ENCODE measurements at places on chromosomes 11 and 22.

DNA sequence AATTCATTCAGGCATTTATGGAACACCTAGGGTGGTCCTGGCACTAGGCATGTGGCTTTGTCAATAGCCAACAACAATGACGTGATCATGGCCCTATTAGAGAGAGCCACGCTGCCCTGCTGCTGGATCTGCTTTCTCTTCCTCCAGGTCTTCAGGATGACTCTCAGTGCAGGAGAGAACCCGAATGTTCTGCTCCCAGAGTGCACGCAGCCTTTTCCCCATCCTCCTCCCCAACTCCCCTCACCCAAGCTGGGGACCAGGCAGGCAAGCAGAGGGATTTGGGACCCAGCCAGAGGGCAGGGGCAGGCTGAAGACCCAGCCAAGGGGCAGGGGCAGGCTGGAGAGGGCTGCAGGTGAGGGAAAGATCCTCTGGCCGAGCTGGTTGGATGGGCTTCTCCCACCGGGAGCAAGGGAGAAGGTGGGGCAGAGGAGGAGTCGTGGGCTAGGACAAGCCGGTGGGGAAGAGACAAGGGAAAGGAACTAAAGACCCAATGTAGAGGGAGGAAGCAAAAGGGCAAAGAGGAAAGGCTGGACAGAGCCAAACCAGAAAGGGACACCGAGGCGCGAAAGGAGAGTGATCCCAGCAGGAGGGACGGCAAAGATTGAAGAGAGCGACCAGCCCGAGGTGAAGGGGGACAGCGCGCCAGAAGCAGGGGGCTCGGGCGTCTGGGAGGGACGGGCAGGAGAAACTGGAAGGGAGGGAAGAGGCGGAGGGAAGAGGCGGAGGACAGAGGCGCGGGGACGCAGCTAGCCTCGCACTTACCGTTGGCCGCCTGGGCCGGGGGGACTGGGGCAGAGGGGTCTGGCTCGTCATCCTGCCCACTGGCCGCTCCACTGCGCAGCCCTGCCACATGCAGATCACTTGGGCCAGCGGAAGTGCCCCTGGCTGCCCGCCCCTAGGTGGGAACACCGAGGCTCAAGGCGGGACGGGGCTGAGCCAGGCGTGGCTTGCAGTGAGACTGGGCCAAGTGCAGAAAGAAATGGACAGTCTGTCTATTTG, at the start of gene KCTD14:
TSS of gene KCTD14 (minus strand) at position 880 of the 1,000 bp plus-strand sequence. CDS start at position 853, 27 bp downstream.
- DNase-seq = no peak

DNA sequence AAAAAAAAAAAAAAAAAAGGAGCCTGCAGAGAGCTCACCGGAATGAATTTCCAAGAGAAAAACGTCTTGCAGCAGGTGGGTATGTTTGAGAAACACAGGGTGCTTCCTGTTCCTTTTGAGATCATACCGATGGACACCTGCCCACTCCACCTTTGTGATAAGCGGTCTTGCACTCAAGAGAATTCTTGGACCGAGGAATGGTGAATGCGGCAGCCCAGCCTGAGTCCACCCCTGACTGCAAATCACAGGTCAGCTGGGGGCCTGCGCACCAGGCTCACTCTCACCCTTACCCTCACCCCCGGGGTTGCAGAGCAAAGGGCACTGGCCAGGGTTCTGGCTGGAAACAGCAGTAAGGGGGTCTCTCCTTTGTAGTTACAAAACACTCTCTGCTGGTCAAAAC, 16.8 kb upstream of the TEF start:
- no peak for DNase-seq

DNA sequence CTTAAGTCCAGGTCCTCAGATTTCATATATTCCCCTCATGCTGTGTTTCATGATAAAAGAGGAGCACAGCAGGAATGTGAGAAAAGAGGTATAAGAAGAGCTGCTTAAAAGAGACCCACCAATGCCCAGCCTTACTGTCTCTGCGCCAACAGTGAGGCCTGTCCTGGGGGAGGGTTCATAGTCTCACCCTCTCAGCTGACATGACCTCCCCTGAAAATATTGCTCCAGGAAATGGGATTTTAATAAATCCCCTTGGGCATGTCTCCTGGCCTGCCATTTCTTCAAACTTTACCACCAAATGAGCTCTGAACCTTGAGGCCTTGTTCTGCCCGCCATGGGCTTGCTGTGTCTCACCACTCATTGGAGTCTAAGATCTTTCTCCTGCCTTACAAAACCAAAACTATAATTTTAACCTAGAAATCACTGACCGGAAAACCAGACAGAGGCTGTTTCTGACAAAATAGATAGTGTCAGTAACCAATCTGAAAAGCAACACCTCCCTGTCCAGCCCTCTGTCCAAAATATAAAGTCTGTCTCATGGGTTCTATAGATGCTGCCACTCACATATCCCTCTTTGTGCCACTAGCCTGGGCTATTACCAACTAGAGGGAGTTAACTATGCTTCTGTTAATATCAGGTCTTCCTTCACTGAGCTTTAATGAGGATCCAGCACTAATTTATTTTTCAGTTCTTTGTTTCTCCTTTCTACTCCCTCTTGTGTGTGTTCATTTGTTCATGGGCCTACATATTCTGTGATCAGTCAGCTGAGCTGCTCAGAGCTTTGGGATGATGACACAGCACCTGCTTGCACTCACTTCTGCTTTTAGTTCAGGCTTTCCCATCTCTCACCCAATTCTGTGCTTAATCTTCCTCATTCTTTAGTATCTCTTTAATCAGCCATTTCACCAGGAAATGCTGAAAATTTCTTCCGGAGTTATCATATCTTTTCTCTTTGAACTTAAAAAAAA, at the start of gene OR2AG2:
TSS of gene OR2AG2 (minus strand) at position 51 of the 968 bp plus-strand sequence. CDS start 3,019 bp downstream, outside the sequence.
- no peak for DNase-seq

DNA sequence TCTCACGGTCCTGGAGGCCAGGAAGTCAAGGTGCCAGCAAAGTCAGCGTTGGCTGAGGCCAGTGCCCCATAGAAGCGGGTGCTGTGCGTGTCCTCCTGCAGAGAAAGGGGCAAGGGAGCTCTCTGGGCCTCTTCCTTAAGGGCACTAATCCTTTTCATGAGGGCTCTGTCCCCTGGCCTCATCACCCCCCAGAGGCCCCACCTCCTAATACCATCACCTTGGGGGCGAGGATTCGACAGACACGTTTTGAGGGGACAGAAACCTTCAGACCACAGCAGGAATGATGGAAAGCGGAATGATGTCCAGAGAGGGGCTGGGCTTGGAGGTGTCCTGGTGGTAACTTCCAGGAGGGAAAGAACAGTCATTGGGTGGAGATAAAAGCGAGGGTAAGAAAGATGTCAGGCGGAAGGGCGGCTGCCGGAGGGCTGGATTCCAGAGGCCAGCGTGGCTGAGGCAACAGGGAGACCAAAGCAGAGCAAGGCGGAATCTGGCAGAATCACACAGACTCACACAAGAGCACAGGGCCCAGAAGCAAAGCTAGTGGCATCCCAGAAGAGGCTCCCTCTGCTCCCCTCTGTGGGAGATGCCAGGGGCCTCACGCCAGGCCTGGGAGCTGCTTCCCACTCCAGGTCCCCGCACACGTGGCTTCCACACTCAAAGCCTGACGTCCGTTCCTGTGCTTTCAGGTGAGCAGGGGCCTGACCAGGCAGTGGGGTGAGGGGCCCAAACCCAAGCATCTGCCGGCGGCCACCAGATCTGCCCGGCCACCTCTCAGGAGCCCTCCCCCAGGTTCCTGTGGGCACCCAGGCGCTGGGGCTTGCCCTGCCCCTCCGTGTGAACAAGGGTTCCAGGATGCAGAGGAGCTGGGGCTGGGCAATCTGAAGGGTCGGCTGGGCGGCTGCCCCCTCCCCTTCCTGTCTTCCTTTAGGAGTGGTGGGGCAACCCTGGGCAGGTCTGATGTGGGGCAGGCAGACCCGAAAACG, 784.5 kb downstream of the BRD1 start:
- no peak for DNase-seq

GRCh38 chr11:126930091-126930841, 70.3 kb downstream of the KIRREL3 start:
- DNase-seq = no peak

DNA sequence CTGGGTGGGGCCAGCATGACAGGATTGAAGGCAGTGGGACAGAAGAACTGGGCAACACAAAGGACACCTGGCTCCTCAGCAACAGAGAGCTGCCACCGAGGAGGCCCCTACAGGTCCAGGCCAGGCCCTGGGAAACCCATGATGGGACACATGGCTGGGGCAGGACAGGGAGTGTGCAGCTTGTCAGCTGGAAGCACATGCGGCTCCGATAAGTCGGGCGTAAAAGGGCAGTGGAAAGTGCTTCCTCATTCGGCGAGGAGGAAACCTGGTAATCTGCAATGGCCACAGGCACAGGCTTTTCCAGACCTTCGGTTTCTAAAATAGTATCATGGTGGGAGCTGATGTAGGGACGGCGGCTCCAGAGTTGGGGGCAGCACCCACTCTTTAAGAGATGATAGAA, 16.5 kb downstream of the GNAZ start:
- DNase-seq = no peak

GRCh38 chr22:41285441-41285819, 557 bp downstream of the RANGAP1 start:
- peak; percentile 87 for DNase-seq

DNA sequence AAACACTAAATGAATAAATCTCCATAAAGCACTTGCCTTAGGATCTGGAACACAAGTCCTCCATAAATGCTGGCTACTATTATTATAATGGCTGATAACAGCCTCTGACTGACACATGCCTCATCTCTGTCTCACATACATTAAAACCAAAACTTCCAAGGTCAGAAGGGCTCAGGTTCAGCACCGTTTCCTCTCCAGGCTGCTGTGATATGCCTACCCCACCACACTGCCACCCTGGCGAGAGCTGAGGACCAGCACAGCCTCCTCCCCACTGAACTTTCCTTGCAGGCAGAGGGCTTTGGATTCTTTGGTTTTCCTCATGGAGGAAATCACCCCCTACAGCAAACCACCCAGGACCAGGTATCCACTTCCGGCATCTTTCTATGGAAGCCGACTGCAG, 112.8 kb downstream of the ABTB2 start:
- no peak for DNase-seq

DNA sequence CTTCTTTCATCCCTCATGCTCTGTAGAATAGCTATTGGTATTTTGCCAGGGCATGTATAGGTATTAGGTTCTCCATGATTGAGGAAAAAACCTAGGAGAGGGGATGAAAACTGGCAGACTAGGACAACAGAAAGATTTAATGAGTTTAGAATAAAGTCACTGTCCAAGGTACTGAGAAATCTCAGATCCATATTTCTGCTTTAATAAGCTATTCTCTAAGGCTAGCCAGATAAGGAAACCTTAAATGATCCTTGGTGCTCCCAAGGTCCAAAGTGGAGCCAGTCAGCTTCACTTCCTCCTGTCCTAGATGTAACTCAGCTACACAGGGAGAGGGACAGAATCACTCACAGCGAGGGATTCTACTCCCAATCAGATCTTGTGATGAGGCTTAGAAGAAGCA, 13.7 kb upstream of the CSNK2A3 start:
- DNase-seq = no peak

- DNase-seq = peak; percentile 22
Observed at GRCh38 chr11:15826826-15827225, 529.5 kb downstream of the SOX6 start.

GRCh38 chr11:29227811-29228210, 789.0 kb downstream of the KCNA4 start:
- no peak for DNase-seq

Measured in activated naive CD4-positive, alpha-beta T cell treated with anti-CD3 and anti-CD28 coated beads, Interleukin-2, amount 10 ng/mL, durations not matched to agents 7 days and 5 days (primary cell).